ENCODE measurements at places on chromosomes 3 and 15.

DNA sequence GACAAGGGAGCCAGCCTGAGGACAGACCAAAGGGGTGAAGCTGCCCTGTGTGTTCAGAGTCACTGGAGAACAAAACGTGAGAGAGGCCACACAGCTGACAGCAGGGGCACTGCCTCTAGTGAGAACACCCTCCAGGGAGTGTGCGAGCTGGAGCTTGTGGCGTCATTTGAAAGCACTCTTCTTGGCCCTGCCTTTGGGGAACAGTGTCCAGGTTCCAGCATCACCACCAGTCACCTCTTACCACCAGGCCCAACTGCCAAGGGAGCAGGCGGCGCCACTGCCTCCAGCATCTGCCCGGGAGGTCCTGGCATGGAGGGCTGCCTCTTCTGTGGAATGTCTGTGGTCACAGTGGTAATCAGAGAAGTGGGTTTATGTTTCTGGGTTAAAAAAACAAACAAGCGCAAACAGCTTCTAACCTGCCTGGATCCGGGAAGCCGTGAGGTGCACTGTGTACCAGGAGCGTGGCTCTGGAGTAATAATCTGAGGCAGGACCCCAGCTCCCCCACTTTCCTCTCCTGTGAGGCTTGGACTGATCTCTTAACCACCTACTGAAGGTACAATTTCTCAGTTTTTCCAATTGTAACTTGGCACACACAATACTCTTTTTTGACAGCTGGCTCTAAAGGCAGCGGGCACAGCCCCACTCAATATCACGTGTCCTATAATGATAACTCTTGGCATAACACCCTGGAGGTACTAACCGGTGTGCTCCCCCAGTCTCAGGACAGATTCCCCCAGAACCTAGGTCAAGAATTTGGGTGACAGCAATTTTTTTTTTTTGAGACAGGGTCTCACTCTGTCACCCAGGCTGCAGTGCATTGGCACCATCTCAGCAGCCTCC is 32.2 kb upstream of the CDCP1 start:
- no peak for DNase-seq

DNA sequence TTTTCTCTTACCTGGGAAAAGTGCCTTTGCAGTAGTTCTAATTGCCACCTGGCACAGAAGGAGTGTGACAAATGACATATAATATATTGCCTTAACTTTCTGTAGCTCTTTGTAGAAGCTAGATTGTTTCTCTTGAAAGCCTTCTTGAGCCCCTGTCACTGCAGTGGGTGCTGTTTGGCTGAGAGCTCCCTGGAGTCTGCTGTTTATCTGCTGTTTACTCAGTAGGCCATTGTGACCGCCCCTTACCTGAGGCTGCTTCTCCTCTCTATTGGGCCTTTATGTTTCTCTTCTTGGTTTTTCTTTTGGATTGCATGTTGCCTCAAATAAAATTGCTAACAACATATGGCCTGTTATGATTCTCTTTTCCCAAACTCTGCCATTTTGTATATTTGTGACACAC is 16.7 kb downstream of the MAP2K5 start:
- DNase-seq, result no peak

DNA sequence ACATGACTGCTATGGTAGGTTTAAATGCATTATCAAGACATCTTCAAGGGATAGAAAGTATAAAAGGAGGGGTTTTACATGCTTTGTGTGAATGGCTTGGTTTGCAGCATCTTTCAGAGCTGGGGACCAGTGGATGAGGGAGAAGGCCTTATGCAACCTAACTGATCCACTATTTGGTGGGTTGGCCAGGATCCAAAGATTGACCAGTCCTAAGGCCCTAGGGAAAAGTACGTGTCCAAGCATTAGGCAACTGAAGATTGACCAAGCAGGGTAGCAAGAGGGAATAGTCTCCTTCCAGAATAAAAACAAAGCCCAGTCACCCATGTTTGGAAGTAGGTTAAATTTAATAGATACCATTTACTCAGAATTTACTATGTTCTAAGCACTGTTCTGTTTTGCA is 509.3 kb downstream of the EPHB1 start:
- DNase-seq, result no peak

GRCh38 chr15:49697121-49697520 is 76.3 kb downstream of the DTWD1 start:
- no peak for DNase-seq

DNA sequence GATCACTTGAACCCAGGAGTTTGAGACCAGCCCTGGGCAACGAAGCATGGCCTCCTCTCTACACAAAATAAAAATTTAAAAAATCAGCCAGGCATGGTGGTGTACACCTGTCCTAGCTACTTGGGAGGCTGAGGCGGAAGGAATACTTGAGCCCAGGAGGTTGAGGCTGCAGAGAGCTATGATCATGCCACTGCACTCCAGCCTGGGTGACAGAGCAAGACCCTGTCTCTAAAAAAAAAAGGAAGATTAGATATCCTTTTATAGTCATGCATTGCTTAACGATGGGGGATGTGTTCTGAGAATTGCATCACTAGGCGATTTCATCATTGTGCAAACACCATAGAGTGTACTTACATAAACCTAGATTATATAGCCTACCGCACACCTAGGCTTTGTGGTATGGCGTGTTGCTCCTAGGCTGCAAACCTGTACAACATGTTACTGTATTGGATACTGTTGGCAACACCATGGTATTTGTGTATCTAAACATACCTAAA is 12.6 kb downstream of the ALAS1 start:
- no peak for DNase-seq
